ENCODE measurements at places on chromosomes 6 and 20.

- no peak for DNase-seq
These were observed 1.6 kb upstream of the KCNK15 start for GRCh38 chr20:44743916-44744655.

GRCh38 chr6:17178754-17179529, 77.1 kb downstream of the STMND1 start:
- no peak for DNase-seq

DNA sequence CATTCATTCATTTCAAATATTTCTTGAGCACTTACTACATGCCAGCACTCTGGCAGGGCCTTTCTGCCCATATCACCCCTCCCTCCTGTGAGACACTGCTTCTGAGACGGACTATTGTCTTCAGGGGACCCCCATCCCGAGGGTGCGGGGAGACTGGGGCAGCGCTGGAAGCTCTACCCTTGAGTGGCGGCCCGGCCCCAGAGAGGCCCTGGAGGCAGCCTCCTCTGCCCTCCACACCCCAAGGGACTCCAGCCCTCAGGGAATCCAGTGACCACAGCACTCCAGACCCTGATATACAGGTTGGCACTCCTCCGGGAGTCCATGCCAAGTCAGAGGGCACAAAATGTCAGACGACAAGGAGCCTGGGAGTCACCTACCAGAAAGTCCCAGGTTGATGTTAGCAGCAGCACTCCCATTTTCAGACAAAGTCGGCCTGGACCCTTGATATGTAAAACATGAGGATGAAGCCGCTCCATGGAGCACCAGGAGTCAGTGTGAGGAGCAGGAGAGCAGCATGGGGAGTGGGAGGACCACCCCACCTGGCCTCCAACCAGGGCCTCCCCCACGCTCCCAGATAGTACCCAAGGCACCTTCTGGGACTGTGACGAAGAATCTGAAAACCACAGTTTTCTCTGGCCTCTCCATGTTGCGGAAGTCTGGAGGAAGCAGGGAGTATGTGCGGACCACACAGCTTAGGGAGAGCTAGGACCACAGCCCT, 20.7 kb downstream of the TFEB start:
- no peak for DNase-seq

DNA sequence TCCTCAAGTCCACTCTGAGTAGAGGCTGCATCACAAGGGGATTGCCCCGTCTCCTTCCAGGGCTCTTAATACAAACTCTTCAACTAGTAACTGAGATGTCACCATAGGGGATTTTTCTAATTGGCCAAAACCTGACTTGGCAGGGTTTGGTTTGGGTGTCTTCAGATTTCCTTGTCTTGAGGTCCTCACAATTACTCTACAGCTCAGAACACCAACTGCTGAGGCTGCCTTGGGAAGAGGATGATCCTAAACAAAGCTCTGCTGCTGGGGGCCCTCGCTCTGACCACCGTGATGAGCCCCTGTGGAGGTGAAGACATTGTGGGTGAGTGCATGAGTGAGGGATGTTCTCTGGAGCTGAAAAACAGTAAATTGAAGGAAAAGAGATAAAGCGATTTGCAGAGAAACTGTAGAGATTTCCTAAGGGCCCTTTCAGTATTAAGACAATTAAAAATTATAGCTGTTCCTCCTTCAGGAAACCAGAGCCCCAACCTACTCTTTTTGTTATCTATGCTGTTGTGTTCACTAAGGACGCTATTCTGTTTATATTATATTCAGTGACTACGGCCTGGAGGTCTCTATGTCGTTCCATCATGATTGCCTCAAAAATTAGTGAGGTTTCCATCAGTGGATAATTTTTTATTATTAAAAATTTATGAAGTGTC, at the start of gene HLA-DQA1:
TSS of gene HLA-DQA1 (plus strand) at position 188 of the 662 bp plus-strand sequence. CDS start at position 241, 53 bp downstream.
- no peak for DNase-seq
